ENCODE measurements at places on chromosomes 11 and 22.

DNA sequence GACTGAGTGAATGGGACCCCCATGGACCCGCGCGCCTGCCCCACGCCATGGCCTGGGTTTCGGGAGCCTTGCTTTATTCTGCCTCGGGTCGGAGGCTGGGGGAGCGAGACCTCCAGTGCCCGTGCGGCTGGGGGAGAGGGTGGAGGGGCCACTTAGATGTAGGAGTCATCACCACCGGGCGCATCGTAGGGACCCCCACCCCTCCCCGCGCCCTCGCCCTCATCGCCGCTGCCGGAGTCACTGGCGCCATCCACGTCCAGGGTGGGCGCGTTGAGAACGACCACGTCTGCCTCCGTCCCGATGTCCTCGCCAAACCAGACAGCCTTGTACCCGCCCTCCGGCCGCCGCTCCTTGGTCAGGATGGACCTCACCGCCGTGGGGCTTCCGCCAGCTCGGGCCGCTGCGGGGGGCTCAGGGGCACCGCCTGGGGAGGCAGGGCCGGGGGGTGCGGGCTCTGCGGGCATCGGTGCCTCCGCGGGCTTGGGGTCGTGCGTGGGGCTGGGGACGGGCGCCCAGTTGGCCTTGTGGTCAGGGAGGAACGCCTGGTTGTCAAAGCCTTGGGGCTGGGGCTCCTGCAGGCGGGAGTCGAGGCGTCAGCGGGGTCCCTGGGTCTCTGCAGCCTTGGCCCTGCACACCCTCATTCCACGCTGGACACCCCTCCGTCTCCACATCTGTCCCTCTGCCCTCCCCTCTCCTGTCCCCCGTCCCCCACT lies 1.6 kb upstream of the IRF7 start:
- no peak for DNase-seq

GRCh38 chr22:45036154-45036553 lies 26.3 kb upstream of the PHF21B start:
- DNase-seq, result no peak

- DNase-seq, result no peak
Observed at GRCh38 chr11:104830080-104830479, 68.2 kb downstream of the CASP12 start.

DNA sequence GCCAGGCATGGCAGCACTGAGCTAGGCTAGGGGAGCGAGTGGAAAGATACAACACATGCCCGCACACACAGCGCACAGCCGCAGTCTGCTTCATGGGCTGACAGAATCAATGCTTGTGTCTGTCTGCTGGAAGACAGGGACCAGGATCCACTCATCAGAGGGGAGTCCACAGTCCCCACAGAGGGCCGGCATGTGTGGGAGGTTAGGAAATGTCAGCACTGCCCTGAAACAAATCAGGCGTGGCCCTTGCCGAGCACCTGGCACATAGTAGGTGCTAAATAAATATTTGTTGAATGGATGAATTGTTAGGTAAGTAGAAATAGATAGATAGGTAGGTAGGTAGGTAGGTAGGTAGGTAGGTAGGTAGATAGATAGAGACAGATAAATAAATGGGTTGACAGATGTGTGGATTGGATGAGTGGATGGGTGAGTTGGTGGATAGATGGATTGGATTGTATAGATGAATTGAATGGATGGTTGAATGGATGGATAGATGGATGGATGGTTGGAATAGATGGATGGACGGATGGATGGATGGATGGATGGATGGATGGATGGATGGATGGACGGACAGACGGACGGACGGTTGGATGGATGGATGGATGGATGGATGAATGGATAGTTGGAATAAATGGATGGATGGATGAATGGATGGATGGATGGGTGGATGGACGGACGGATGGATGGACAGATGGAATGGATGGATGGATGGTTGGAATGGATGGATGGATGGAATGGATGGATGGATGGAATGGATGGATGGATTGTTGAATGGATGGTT lies 3.3 kb downstream of the SLC22A12 start:
- no peak for DNase-seq

DNA sequence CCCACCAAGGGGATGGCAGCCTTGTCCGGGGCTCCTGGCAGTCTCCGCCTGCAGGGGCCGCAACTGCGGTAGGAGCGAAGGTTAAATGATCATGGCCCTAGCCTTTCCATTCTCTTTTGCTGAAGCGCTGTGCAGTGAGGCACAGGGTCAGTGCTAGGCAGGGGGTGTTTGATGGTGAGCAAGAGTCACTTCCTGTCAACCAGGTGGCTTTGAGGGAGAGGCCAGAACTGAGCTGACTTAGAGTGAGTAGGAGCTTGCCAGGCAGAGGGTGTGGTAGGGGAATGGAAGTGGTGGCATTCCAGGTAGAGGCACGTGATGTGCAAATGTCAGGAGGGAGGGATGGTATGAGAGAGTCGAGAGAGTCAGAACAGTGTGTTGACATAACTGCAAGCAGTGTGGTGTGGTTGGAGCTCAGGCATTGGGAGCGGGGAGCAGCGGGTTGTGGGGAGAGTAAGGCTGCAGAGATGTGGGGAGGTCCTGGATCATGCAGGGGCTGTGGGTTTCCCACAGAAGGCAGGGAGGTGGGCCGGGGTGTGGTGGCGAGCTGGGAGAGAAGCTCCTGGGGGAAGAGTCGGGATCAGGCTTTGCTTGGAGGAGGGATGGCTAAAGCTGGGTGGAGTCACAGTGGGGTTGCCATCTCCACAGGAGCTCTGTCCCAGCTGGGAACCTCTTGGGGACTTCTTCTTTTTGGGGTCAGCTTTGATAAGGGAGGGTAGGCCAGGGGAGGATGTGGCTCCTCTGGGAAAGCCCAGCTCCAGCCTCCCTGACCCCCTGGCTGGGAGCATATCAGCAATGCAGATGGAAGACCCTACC lies 33.3 kb downstream of the AMPD3 start:
- DNase-seq, result no peak

- DNase-seq, result no peak
Observed at GRCh38 chr11:44266056-44266780, 43.7 kb downstream of the ALX4 start.

- peak; percentile 93 for DNase-seq
Observed at GRCh38 chr11:35082321-35083180, 56.4 kb upstream of the CD44 start.

GRCh38 chr22:43490311-43490710 lies 78.5 kb downstream of the MPPED1 start:
- no peak for DNase-seq
